NCI-H1930 (cell line): ENCODE measurements at places on chromosomes 6 and 20.

DNA sequence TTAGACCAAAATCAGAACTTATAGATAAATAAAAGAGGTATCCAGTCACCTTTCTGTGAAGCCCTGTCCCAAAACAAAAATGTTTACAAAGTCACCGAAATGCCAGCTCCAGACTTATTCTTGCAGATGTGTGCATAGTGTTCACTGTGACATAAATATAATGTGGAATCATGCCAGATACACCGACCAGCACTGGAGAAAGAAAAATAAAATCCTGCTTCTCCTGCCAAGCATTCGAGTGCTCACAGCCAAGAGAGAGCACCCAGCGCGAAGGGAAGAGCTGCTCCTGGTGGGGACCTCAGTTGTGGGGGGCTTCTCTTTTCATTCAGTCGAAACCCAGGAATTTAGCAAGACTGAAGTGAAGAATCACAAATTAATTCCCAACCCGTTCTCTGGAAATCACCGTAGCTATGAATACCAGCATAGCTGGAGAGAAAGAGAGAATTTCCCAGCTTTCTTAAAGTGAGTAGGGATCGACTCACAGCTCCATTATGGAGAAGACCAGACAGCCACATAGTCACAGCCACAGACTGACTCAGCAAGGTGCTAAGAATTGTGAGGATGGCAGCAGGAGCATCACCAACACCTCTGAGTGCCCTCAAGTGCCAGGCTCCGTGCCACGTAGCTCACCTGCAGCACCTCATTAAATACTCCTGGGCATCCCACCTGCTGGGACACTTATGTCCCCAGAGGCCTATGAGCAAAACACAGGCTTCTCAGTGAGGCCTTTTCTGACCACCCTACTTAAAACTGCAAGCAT is 33.2 kb downstream of the BFSP1 start:
- no peak for DNase-seq

DNA sequence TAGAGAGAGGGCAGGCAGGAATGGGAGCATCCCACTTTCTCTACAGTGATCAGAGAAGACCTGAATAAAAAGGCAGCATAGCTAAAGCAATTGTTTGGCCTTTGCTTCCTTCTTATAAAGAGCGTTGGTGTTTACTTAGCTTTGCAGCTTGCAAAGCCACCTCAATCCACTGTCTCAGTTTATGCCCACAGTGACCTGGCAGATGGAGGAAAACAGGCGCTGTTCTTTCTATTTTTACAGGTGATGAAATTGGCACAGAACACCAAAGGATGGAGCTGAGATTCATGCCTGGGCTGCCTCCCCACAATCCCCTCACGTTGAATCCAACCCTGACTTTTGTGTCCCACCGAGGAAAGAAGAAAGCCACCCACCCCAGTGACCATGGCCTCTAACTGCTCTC is 130.5 kb downstream of the TTLL2 start:
- no peak for DNase-seq

- DNase-seq: no peak
These were observed 1.2 kb downstream of the VARS1 start for GRCh38 chr6:31794294-31794865.

DNA sequence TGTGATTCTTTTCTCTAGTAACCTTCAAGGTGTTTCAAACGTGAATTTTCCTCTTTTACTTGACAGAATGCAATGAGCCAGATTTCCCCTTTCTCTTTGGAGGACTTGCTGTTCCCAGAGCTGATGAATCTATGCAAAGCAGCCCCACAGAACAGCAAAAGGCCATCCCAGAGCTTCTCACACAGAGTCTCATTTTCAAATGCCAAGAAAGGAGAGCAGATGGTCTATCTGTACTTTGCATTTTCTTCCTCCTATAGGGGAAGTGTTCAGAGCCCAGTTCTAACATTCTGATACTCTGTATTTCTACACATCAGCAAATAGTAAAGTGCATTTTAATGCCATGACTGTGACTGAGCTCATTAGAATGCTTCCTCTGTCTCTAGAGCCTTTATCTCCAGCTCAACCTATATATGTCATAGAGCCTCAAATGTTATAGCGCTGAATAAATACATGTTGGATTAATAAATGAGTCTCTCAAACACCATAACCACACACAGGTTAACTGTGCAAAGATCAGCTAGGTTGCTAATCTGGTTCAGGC is 81.8 kb upstream of the EYA4 start:
- no peak for DNase-seq

GRCh38 chr6:6712449-6713403 is 124.2 kb downstream of the LY86 start:
- no peak for DNase-seq

DNA sequence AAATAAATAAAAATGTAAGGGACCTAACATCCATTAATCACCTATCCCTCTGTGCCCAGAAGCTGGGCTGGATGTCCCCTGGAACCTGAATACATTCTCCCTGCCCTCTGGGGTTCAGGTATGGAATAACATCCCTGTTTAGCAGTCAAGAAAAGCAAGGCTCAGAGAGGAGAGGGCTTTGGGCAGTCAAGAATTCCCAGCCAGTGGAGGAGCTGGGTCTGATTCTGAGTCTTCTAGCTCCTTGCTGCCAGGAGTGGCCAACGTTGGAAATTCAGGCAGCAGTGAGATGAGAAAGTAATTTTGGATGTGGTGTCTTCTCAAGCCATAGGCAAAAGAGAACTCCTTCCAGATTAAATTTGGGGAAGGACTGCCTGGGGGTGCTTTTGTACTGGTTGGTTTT is 42.6 kb upstream of the ZNFX1 start:
- no peak for DNase-seq

DNA sequence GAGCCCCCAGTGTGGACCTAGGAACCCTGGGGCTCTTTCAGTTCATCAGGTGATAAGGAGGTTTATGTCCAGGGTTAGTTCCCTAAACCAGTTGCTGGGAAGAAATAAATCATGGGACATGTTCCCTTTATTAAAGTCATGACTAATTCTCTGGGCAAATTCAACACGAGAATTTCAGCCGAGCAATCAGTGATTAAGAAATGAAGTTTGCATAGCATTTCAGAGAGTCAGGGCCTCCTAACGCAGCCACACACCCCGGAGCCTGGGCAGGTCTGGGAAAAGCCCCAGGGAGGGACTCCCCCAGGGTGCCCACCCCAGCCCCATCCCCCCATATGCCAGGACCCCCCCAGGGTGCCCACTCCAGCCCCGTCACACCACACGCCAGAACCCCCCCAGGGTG is 20.1 kb downstream of the SLCO4A1 start:
- no peak for DNase-seq

- DNase-seq: no peak
These were observed 41.6 kb downstream of the IYD start for GRCh38 chr6:150410399-150410798.
